Islet precursor cell (in vitro differentiated cells): ENCODE measurements at places on chromosomes 3 and 15.

GRCh38 chr3:8749316-8749715 is 15.7 kb downstream of the CAV3 start:
- DNase-seq: no peak

GRCh38 chr3:97125902-97126499 is 311.6 kb downstream of the EPHA6 start:
- no peak for DNase-seq

GRCh38 chr3:51538115-51538458 is 432 bp upstream of the RAD54L2 start:
- DNase-seq: no peak

DNA sequence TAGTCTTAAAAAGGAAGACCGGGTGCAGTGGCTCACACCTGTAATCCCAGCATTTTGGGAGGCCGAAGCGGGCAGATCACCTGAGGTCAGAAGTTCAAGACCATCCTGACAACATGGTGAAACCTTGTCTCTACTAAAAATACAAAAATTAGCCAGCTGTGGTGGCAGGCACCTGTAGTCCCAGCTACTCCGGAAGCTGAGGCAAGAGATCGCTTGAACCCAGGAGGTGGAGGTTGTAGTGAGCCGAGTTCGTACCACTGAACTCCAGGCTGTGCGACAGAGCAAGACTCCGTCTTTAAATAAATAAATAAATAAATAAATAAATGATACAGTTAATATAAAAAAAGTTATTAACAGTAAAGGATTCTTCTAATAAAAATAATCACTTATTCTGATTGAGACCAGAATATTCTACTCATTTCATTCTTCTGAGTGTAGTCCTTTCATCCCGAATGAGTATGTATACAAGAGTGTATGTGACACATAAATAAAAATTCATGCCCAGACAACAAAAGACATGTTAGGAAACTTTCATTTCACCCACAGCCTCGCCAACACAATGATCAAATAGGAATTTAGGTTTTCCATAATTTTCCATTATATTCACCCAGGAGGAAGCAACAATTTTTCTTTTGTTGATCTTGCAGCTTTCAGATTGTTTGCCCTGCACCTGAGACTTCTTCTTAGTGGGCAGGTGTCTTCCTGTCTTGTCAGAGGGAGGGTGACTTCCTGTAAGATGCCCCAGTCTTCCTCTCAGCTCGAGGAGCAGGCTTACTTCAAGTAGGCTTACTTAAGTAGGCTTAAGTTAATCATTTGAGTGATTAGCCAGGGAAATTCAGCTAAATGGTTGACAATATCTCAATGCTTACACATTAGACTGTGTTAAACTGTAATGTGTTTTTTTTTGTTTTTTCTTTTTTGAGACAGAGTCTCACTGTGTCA is 7.8 kb upstream of the NUP210 start:
- no peak for DNase-seq

GRCh38 chr3:6989608-6990291 is 128.8 kb downstream of the GRM7 start:
- no peak for DNase-seq

- DNase-seq: peak; percentile 57
Measured at GRCh38 chr3:69144631-69145245, 22.3 kb upstream of the LMOD3 start.

DNA sequence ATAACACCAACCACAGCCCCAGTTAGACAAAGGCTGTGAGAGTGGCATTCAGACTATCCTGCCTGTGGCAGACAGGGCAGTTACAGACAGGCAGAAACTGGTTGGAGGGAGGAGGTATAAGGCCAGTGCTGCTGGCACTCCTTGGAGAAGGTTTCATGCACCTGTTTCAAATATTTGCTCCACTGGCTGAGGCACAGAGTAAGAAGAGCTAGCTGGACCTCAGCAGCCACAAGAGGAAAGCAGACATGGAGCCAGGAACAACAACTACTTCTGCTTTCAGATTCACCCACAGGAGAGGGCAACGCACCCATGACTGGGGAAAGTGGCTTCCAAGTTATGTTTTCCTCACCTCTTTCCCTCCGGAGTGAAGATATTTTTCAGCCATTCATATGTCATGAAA is 11.5 kb upstream of the PRKAR2A start:
- no peak for DNase-seq

DNA sequence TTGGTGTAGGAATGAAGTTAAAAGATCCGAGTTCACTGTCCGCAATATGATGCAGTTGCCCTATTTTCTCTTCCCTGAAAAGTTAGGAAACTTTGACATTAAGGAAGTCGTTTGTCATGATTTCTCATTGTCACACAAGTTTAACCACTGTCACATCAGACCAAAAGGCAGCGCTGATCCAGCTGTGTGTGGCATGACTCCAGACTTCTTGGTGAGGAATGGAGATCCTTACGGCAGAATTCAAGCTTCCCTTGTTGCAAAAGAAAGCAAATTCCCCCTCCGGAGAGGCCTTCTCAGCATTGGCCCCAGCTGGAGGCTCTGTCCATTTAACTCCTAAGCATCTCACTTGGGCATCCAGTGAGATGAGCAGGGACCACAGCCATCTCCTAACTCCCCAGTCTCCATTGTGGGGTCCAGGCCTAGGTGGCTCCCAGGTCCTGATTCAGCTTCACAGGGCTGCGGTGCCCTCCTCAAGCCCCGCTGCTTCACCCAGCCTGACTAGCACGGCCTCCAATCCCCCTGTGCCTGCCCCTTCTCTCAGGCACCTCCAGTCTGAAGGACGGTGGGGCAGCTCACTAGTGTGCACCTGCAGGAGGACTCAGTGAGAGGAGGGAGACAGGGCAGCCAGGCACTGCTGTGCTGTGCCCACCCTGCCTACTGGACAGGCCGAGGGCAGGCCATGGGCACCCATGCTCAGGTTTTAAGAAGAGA is 159.5 kb downstream of the CHSY1 start:
- no peak for DNase-seq

GRCh38 chr3:87805670-87806069 is 253.1 kb downstream of the CGGBP1 start:
- DNase-seq: no peak

DNA sequence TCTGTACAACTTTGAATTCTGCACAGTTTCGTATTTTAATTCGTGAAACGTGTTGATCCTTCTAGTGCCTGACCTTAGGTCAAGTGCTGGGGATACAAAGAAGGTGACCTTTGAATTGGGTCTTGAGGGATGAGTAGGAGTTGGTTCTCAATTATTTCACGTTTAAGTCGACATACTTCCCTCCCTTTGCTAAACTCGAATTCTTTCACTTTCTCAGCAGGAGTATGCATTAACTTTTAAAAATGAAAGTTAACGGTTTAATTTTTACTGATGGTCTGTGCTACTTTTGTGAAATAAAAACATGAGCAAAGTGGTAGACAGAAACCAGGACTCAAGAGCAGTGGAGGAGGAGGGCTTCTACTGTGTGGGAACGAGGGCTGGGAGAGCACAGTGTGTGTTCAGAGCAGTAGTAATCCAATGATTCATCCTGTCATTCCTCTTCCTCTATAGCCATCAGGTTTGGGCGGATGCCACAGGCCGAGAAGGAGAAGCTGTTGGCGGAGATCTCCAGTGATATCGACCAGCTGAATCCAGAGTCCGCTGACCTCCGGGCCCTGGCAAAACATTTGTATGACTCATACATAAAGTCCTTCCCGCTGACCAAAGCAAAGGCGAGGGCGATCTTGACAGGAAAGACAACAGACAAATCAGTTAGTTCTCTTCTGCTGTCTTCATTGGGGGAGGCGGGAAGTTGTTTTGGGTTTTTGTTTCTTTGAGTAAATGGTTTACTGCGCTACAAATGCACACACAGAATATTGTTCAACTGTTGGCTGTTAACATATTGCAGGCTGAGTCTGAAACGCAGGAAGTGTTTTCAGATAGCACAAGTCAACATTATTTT is 78.6 kb upstream of the TSEN2 start:
- DNase-seq: peak; percentile 97

DNA sequence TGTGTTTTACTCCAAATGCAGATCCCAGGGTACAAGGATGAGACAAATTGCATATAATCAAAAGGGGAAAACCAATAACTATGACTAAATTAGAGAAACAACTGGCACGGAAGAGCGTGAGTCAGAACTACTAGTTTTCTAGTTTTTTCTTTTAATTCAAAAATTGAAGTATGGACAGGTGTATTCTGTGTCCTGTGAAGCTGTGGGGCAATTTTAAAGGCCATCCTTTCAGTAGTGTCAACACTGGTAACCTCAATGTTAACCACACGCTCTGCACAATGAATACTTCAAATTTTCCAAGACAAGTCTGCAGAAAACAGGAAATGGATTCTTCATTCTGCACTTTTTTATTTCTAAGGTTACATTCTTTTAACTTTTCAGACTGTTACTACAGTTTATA is 32.5 kb upstream of the GOLGA8A start:
- DNase-seq: no peak

- no peak for DNase-seq
Measured at GRCh38 chr3:170232266-170232665, 10.0 kb downstream of the PRKCI start.

DNA sequence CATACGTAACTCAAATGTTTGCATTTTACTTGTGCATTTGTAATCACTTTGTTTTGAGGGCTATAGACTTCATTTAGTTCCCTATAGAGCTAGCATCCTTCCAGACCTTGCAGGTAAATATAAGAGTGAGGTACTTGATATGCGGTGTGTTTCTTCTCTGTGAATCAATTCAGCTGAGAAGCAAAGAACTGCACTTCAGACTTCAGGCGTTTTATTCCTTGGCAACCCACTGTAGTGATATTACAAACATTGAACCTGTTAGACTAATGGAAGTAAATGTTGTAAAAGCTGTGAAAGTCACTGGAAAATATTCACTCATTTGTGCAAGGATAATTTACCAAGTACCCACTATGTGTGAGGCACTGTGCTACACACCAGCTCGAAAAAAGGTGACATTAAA is 94.1 kb upstream of the CHL1 start:
- no peak for DNase-seq

DNA sequence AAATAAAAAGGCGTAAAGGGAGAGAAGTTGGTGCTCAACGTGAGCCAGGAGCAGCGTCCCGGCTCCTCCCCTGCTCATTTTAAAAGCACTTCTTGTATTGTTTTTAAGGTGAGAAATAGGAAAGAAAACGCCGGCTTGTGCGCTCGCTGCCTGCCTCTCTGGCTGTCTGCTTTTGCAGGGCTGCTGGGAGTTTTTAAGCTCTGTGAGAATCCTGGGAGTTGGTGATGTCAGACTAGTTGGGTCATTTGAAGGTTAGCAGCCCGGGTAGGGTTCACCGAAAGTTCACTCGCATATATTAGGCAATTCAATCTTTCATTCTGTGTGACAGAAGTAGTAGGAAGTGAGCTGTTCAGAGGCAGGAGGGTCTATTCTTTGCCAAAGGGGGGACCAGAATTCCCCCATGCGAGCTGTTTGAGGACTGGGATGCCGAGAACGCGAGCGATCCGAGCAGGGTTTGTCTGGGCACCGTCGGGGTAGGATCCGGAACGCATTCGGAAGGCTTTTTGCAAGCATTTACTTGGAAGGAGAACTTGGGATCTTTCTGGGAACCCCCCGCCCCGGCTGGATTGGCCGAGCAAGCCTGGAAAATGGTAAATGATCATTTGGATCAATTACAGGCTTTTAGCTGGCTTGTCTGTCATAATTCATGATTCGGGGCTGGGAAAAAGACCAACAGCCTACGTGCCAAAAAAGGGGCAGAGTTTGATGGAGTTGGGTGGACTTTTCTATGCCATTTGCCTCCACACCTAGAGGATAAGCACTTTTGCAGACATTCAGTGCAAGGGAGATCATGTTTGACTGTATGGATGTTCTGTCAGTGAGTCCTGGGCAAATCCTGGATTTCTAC is at the start of gene RARB:
TSS of gene RARB (plus strand) at position 322 of the 847 bp plus-strand sequence. CDS start at position 791, 469 bp downstream.
- DNase-seq: peak; percentile 87

GRCh38 chr15:73270366-73271097 is 98.2 kb downstream of the HCN4 start:
- DNase-seq: no peak

GRCh38 chr15:101491734-101492640 is 2.5 kb upstream of the PCSK6 start:
- no peak for DNase-seq

- peak; percentile 64 for DNase-seq
Measured at GRCh38 chr3:37494216-37494615, 319.8 kb upstream of the LRRFIP2 start.

- peak; percentile 83 for DNase-seq
Measured at GRCh38 chr3:65996589-65996988, 42.1 kb downstream of the MAGI1 start.

DNA sequence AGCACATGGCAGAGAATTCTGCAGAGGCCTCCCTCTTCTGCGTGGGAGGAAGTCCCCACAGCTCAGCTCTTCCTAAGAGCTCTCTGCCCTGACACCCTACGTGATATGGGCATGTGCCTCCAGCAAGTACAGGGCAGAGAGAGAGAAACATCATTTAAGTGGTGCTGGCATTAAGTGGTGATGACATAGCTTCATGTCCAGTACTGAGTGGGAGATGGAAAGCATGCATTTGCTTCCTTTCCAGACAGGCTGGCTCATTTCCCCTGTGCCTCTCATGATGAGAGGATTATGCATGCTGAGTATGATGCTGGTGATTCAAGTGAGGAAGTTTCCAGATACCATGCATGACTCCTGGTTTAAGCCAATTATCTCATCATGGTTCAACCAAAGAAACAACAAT is 26.9 kb downstream of the BFSP2 start:
- DNase-seq: no peak

DNA sequence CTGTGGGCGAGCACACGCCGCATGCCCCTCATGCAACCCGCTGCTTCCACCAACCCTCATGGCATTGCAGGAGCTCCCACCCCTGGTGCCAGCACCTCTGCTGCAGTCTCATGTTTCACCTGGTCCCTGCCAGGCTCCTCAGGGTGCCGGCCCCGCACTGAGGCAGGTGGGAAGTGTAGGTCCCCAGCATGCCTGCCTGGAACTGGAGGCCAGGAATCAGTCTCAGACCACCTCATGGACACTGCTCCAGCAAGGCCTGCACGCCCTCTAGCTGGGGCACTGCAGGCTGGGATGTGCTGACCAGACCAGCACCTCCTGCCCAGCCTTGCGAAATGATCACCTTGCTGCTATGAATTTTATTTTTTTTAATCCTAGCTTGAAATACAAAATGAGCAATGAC is 39.1 kb downstream of the OCA2 start:
- no peak for DNase-seq

DNA sequence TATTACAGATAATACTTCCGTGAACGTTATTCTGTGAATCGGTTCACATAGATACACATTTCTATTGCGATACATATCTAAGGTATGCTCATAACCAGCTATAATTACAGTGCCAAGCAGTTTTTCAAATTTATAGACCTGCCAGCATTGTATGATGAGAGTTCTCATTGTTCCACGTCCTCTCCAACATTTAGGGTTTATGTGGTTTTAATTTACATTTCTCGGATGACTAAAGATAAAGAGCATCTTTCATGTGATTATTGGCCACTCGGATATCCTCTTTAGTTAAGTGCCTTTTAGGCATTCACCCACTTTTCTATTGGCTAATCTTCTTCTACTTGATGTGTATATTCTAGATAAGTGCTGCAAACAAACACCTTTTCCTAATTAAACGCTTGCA is 134.7 kb upstream of the CCDC54 start:
- no peak for DNase-seq

DNA sequence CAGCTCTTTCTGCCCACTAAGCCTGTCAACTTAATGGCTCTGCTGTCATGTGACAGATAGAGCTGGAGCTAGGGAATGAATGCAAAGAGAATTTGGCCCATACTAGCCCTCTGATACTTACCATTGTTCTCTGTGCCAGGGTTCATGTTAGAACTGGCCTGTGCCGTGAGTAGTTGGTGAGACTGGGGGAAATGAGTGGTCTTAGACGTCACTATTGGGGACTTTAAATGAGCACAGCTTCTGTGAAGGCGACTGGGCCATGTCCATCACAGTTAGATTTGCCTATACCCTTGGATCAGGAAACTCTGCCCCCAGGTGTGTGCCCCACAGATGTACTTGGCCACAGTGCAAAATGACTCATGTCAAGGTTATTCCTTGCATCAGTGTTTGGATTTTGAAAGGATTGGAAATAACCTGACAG is 124.9 kb downstream of the PTPRG start:
- DNase-seq: no peak
